ENCODE measurements at places on chromosomes 1 and 21.

DNA sequence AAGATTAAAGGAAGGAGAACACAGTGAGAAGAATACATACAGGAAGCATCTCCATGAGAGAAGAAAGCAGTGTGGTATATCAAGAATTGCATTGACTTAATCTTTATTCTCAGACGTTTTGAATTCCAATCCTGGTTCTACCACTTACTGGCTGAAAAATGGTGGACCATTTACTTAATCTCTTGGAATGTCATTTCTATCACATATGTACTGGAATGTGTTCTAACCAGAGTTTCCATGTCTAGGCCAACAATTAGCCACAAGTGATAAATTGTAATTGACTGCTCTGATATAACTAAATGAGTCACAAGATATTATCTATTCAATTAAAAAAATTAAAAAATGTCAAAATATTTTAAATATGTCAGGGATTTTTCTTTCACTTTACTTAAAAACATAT, 626.1 kb downstream of the PTPRC start:
- DNase-seq: no peak

- DNase-seq: no peak
Measured at GRCh38 chr21:41833497-41834115, 45.5 kb downstream of the PRDM15 start.

- no peak for DNase-seq
Measured at GRCh38 chr21:44934276-44934675, 5.6 kb upstream of the SLX9 start.

DNA sequence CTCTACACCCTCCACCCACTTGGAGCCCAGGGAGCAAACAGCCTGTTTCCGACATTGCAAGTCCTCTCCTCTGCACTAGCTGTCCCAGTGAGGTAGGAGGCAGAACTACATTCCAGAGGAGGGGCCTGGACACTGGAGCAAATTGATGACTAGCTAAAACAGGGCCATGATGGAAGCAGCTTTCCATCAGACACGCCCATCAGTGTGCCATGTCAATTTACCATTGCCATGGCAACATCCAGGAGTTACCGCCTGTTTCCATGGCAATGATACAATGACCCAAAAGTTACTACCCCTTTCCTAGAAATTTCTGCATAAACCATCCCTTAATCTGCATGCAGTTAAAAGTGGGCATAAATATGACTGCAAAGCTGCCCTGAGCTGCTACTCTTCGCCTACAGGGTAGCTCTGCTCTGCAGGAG, 647.1 kb downstream of the PTPRU start:
- no peak for DNase-seq

DNA sequence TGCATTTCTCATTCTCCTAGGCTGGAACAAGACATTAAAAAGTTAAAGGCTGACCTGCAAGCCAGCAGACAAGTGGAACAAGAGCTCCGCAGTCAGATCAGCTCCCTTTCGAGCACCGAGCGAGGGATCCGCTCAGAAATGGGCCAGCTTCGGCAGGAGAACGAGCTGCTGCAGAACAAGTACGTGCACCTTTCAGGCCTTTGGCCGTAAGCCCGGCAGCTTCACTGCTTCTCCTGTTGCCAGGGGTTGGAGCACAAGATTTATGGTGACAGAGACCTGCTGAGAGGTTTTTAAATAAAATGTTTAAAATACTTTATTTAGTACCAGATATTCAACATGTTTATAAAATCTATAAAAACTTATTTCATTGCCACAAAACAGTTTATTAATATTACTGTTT, 53.4 kb downstream of the MACO1 start:
- no peak for DNase-seq

DNA sequence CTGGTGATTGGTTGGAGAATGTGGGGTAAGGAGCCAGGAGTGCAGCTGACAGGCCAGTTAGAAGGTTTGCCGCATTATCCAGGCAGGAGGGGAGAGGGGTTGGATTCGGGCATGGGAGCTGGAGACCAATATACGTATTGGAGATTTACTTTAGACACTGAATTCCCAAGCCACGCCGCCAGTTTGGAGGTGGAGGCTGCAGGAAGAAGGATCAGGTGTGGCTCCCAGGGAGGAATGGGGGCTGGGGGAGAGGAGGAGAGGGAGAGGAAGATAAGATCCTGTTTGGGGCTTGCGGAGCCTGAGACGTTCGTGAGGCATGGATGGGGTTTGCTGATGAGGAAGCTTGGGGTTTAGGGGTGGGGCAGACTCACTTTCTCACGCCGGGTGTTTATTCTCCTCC, 155.1 kb upstream of the IGSF21 start:
- no peak for DNase-seq

GRCh38 chr21:31606081-31606874, 53.2 kb upstream of the SOD1 start:
- no peak for DNase-seq

GRCh38 chr1:218351391-218352074, 6.4 kb downstream of the TGFB2 start:
- no peak for DNase-seq

DNA sequence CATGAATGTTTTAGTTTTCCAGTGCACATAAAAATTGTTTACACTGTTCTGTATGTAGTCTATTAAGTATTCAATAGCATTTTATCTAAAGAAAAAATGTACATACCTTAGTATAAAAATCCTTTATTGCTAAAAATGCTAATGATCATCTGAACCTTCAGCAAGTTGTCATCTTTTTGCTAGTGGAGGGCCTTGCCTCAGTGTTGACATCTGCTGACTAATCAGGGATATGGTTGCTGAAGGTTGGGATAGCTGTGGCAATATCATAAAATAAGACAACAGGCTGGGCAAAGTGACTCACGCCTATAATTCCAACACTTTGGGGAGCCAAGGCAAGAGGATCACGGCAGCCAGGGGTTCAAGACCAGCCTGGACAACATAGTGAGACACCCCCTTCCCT, 9.0 kb downstream of the DYNLT5 start:
- DNase-seq: no peak

DNA sequence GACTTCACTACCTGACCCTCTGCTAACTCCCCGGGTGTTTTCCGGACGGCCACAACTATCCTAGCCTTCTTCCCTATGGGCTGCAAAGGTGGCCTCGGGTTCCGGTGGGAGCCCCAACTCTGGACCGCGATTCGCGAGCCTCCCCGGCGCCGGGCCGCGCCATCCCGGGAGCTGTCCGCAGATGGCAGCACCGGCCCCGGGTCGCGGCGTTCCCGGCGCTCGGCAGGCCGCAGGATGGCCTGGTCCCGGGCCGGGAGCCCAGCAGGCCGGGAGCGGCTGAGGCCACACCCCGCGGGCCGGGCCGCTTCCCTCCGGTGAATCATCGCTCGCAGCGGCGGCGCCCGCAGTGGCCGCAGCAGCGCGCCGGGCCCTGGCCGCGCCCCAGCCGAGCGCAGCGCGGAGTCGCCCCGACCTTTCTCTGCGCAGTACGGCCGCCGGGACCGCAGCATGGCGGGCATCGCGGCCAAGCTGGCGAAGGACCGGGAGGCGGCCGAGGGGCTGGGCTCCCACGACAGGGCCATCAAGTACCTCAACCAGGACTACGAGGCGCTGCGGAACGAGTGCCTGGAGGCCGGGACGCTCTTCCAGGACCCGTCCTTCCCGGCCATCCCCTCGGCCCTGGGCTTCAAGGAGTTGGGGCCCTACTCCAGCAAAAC, at the start of gene CAPN2:
TSS of gene CAPN2 (plus strand) at position 346 of the 656 bp plus-strand sequence. CDS start at position 448, 102 bp downstream.
- DNase-seq: no peak

- no peak for DNase-seq
Measured at GRCh38 chr1:109239409-109240068, 9.8 kb upstream of the CELSR2 start.

Measured in NCI-H1436 treated with DMSO at 0.1 percent for 48 hours (cell line).